ENCODE measurements at places on chromosomes 5 and 9.

- DNase-seq: no peak
These were observed 217.2 kb downstream of the RFX3 start for GRCh38 chr9:3308609-3309008.

- no peak for DNase-seq
These were observed 167.8 kb downstream of the GABRB2 start for GRCh38 chr5:161378701-161379100.

GRCh38 chr9:125565126-125565525 is 141.9 kb downstream of the MAPKAP1 start:
- no peak for DNase-seq

GRCh38 chr5:97838214-97838613 is 655.2 kb upstream of the RIOK2 start:
- DNase-seq: no peak

- DNase-seq: no peak
These were observed 285.1 kb downstream of the GADD45G start for GRCh38 chr9:89889865-89890264.

- no peak for DNase-seq
These were observed 15.6 kb downstream of the C5orf58 start for GRCh38 chr5:170248172-170248930.
